ENCODE measurements at places on chromosomes 3 and 15. TPM values are rescaled to one million over a fixed set of nuclear protein-coding genes. Genes with fewer than 3 reads are reported as not detected.

DNA sequence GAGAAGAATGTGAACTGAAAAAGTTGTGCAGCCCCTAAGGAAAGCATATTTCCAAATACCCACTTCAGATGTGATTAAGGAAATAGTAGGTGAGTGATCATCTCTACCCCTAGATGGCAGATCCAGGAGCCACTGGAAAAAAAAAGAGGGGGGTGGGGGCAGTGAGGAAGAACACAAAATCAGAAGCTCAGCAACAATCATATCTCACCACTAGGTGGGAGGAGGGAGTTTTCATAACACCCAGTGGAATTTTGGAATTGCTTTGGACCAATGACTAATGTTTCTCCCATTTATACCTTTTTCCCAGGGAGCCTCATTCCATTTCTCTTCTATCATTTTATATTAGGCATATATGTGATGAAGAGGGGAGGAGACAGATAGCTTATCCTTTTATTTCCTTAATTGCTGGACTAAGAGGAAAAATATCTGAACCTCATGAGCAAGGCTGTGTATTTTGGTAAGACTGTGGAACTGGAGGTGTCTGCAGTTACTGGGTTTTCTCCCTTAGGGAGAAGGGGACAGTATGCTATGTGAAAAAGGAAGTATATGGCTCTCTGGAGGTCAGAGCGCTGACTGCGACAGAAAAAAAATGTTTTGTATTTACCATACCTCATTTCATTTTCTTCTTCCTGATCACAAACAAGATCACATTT, 363.4 kb downstream of the GAP43 start:
- no peak overlapping the region for H3K27ac ChIP-seq
- peaks cover 3% of the 10 kb centered on the region for H3K36me3 ChIP-seq
- no peak for DNase-seq
- H3K4me3 ChIP-seq: no peak overlapping the region

- peaks cover 2% of the 10 kb centered on the region for H3K27me3 ChIP-seq
- H3K27ac ChIP-seq: peak overlapping the region; percentile 82
- H3K4me1 ChIP-seq: peaks cover 9% of the 10 kb centered on the region
- peak; percentile 79 for DNase-seq
- no peaks in the 10 kb centered on the region for H3K36me3 ChIP-seq
These were observed 757 bp downstream of the AVEN start for GRCh38 chr15:34038023-34038870.

GRCh38 chr3:122000936-122001605, 21.0 kb downstream of the ILDR1 start:
- H3K4me1 ChIP-seq: peaks cover 5% of the 10 kb centered on the region
- no peak for DNase-seq
- H3K27me3 ChIP-seq: peaks cover 4% of the 10 kb centered on the region

- no peaks in the 10 kb centered on the region for H3K4me1 ChIP-seq
- no peaks in the 10 kb centered on the region for H3K36me3 ChIP-seq
- DNase-seq: no peak
- no peak overlapping the region for H3K27ac ChIP-seq
- H3K4me3 ChIP-seq: no peak overlapping the region
These were observed 460.5 kb downstream of the TUSC7 start for GRCh38 chr3:117170094-117170493.

DNA sequence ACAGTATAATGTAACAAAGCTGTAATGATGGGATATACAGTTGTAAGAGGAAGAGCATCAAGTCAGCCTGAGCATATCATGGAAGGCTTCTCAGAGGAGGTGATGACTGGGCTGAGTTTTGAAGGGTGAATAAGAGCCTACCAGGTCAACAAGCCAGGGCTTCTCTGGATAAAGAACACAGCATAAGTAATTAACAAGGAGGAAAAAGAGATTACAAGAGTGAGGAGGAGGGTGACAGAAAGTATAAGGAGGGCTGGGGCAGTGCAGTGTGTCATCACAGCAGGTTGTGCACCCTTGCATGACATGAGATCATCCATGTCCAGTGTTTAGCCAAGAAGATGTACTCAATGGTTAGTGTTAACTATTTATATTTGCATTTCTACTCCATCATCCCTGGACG, 16.9 kb upstream of the SPATA12 start:
- H3K36me3 ChIP-seq: no peaks in the 10 kb centered on the region
- DNase-seq: no peak
- H3K4me3 ChIP-seq: no peak overlapping the region
- H3K27ac ChIP-seq: no peak overlapping the region

GRCh38 chr15:40088929-40089755, 19.5 kb downstream of the BMF start:
- H3K36me3 ChIP-seq: peaks cover 31% of the 10 kb centered on the region
- H3K4me3 ChIP-seq: peak overlapping the region; percentile 49
- peak overlapping the region; percentile 71 for H3K27ac ChIP-seq
- H3K4me1 ChIP-seq: peaks cover 89% of the 10 kb centered on the region
- H3K27me3 ChIP-seq: peaks cover 5% of the 10 kb centered on the region
- no peak for DNase-seq

GRCh38 chr3:99699841-99700240, 61.4 kb downstream of the COL8A1 start:
- no peak overlapping the region for H3K27ac ChIP-seq
- DNase-seq: no peak
- no peak overlapping the region for H3K4me3 ChIP-seq
- no peaks in the 10 kb centered on the region for H3K36me3 ChIP-seq
- H3K4me1 ChIP-seq: peaks cover 10% of the 10 kb centered on the region

The DNAH12 gene
- total RNA-seq: 0.29 TPM

The PRR20G gene
- not detected for total RNA-seq

DNA sequence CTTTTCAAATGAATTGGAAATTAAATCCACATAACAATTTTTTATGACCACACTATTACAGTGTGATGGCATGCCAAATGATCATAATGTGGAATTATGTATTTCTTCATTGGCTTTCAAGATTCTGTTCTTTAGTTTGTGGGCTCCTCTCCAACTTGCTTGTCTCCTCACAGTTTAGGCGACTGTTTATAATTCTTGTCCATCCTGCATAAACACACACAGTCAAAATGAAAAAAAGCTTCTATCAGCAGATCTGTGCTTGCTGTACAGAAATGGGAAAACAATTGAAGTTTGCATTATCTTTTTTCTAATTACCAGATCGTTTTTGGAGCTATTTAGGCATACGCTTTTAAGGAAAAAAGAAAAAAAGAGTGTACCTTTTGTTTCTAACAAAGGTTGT, 37.0 kb downstream of the OPA1 start:
- no peak for DNase-seq
- H3K27me3 ChIP-seq: no peaks in the 10 kb centered on the region
- H3K36me3 ChIP-seq: no peaks in the 10 kb centered on the region
- H3K4me1 ChIP-seq: no peaks in the 10 kb centered on the region

DNA sequence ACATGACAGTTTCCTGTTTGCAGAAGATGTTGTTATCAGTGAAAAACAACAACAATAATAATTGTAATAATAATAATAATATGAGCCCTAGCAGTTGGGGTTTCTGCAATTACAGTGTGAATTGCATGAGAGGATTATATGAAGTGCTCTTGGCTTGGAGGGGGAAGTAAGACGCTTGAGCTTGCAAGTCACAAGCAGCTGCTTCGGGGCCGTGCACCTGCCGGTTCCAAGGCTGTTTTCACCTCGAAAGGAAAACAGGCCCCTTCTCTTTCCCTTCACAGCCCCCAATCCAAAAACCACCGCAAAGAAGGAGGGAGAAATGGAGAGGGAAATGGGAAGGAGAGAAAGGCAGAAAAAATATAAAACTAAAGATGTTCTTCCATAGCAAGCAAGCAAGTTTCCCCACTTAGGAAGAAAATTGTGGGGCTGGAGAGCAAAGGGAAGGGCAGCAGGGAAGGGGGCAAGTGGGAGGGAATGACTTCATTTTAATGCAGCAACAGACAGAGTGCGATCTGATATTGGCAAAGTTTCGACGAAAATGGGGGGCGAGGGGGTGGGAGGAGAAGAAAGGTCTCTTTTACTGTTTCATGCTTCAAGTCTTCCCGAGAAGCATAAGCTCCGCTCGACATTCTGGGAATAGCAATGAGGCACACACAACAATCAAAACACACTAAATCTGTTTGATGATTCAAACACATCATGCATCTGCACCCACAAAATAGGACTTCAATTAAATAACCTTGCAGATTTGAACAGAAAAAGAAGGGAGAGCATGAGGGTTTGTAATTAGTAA, 284.2 kb upstream of the ATP11B start:
- no peak for DNase-seq
- no peak overlapping the region for H3K4me3 ChIP-seq
- peaks cover 9% of the 10 kb centered on the region for H3K4me1 ChIP-seq
- peak overlapping the region; percentile 21 for H3K27ac ChIP-seq

DNA sequence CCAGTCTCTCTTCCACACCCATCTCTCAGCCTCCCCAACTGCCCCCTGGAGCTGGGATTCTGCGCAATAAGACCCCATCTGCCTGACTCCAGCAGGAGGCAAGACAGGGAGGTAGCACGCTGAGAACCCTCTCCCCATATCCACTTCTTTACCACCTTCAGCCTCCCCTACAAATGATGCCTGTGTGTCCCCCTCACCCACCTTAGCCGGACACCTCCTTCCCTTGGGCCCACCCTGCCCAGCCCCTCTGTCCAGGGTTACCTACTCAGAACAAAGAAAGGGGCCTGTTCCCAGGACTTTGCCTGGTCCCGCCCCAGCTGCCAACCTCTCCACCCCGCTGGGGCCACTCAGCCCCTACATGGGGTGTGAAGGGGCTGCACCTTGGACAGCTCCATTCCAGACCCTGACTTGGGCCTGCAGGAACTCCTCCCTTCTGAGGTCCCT, 40.8 kb upstream of the ATP2B2 start:
- H3K4me3 ChIP-seq: no peak overlapping the region
- peaks cover 11% of the 10 kb centered on the region for H3K27me3 ChIP-seq
- H3K36me3 ChIP-seq: no peaks in the 10 kb centered on the region
- H3K4me1 ChIP-seq: no peaks in the 10 kb centered on the region
- no peak overlapping the region for H3K27ac ChIP-seq
- DNase-seq: peak; percentile 54

The SUCNR1 gene
- total RNA-seq: 0.75 TPM

The NMNAT3 gene
- 7.1 TPM for total RNA-seq

DNA sequence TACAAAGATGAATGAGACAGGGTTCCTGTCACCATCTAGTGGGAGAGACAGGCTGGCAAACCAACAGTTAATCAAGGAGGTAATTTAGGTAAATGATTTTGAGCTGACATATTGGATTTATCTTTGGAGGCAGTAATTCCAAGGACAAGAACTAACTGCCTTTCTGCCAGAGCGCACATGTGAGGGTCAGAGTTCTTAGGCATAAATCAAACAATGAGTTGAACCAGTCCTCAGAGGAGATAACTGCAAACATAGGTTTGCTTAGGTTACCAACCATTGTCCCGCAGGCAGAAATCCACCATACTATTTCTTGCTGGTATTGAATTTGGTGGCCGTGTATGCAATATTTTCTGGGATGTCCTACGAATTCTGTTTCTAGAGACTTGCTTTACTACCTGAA, 14.2 kb upstream of the PPP1R2 start:
- H3K27ac ChIP-seq: no peak overlapping the region
- H3K4me3 ChIP-seq: no peak overlapping the region
- no peak for DNase-seq
- H3K4me1 ChIP-seq: peaks cover 11% of the 10 kb centered on the region

The STAC gene
- total RNA-seq: 4.9 TPM

- H3K4me3 ChIP-seq: no peak overlapping the region
- DNase-seq: no peak
- H3K27ac ChIP-seq: no peak overlapping the region
- peaks cover 41% of the 10 kb centered on the region for H3K27me3 ChIP-seq
- H3K4me1 ChIP-seq: peaks cover 16% of the 10 kb centered on the region
These were observed 5.5 kb downstream of the TMEM266 start for GRCh38 chr15:76065245-76065644.

- H3K4me1 ChIP-seq: peaks cover 45% of the 10 kb centered on the region
- H3K4me3 ChIP-seq: no peak overlapping the region
- H3K36me3 ChIP-seq: peaks cover 7% of the 10 kb centered on the region
- DNase-seq: no peak
- H3K27ac ChIP-seq: no peak overlapping the region
- H3K27me3 ChIP-seq: peaks cover 6% of the 10 kb centered on the region
These were observed 50.0 kb downstream of the DNAJB8 start for GRCh38 chr3:128416578-128417211.

The APH1B gene
- total RNA-seq: 13.4 TPM

GRCh38 chr15:92111291-92111690, 257.8 kb downstream of the SLCO3A1 start:
- no peak overlapping the region for H3K27ac ChIP-seq
- DNase-seq: no peak
- peaks cover 4% of the 10 kb centered on the region for H3K36me3 ChIP-seq
- peaks cover 6% of the 10 kb centered on the region for H3K27me3 ChIP-seq

Measured in type B pancreatic cell (in vitro differentiated cells).